ENCODE measurements at places on chromosomes 5 and 9.

- no peak for DNase-seq
Measured at GRCh38 chr5:112366987-112367386, 52.1 kb downstream of the EPB41L4A start.

GRCh38 chr9:80552931-80553330 is 981.2 kb downstream of the TLE4 start:
- DNase-seq = no peak

DNA sequence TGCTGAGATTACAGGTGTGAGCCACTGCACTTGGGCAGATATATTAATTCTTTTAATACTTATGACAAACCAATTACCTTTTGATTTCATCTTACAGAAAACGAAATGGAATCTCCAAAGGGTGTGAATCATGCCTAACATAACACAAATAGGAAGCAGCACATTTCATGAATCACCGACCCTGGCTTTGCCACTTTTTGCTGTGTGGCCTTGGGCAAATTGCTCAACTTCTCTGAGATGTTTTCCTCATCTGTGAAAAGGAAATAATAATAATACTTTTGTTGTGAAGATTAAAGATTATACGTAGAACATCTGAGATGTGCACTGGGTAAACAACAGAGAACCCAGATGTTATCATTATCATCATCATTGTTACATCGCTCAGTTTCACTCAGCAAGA is 50.7 kb upstream of the FREM1 start:
- no peak for DNase-seq

GRCh38 chr9:137278061-137278701 is 655 bp downstream of the TOR4A start:
- no peak for DNase-seq

- DNase-seq = peak; percentile 46
Measured at GRCh38 chr9:73548201-73548600, 396.5 kb downstream of the ANXA1 start.

DNA sequence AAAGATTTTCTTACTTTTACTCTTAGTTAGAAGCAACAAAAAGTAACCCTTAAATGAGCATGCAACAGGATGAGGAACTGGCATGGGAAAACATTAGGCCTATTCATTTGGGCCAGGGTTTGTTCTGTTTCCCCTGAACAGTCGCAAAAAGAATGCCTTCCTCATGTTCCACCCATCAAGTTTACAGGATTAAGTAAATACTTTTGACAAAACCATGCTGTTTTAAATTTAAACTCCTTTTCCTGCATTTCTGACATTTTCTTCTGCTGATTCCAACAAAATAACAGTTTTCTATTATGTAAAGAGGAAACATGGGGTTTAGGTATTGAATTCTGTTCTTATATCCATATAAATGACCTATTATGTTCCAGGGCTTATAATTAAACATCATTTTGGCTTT is 236.6 kb upstream of the ACTBL2 start:
- DNase-seq = no peak

DNA sequence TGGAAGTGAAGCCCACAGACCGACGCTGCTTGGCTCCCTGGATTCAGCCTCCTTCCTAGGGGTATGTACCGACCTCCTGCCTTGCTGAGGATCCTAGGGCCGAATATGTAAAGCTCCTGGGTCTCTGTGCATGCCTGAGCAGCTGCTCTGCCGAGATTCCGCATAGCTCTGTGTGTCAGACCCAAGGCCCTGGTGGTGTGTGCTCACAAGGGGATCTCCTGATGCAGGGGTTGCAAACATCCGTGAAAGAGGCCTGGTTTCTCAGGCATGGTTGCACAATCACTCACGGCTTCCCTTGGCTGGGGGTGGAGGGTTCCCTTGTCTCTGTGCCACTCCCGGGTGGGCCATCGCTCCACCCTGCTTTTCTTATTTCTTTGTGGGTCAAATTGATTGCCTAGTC is 19.9 kb upstream of the SVEP1 start:
- DNase-seq = no peak

DNA sequence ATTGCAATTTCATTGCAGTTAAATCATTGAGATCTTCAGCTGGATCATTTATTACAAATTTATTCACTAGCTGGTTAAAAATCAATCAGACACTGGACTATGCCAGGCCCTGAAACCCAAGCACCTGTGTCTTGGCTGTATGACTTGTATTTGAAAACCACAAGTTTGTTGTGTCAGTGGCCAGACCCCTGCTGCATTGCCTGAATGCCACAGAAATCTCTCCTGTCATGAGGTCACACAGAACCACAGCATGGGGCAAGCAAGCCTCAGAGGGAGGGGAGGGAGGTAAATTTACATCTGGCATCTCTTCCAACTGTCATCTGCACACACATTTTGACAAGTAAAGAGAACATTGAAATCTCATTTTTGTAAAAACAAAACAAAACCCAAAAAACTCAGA is 90.0 kb downstream of the ARRDC3 start:
- DNase-seq = no peak
